ENCODE measurements at places on chromosomes 1 and 21. TPM values are rescaled to one million over a fixed set of nuclear protein-coding genes. Genes with fewer than 3 reads are reported as not detected.

Gene HLX
- 0.39 TPM for total RNA-seq

Gene DBT
- total RNA-seq: 5.2 TPM

Gene ATP1A2
- total RNA-seq: 0.15 TPM

Gene MPZ
- not detected for total RNA-seq

Gene AIRE
- not detected for total RNA-seq

Gene F13B
- total RNA-seq: not detected

Gene PTGS2
- not detected for total RNA-seq

Gene C8B
- total RNA-seq: not detected

Gene SON
- 183 TPM for total RNA-seq

Gene ZNF362
- total RNA-seq: 17.5 TPM

Gene PPIAL4G
- total RNA-seq: not detected

Gene SEMA6C
- 5.7 TPM for total RNA-seq

Gene FCGR3A
- 0.13 TPM for total RNA-seq

Gene ARHGAP29
- total RNA-seq: 197 TPM

Gene SPRR2B
- total RNA-seq: not detected

Gene TRIM17
- 1.2 TPM for total RNA-seq

Gene COL8A2
- total RNA-seq: 1.2 TPM

Gene CD1B
- total RNA-seq: not detected

Gene SPATA21
- not detected for total RNA-seq

Gene ZBTB8OS
- total RNA-seq: 78.9 TPM

Gene BRDT
- total RNA-seq: not detected

Gene HSD3B2
- total RNA-seq: 1.2 TPM

Gene PSRC1
- 40.6 TPM for total RNA-seq

Gene TUT4
- 67.4 TPM for total RNA-seq

Gene CLDN17
- not detected for total RNA-seq

Gene THAP3
- total RNA-seq: 24.9 TPM

Gene TCHH
- 0.28 TPM for total RNA-seq

Gene ST6GALNAC3
- total RNA-seq: 0.03 TPM

Gene SPAG17
- total RNA-seq: 0.36 TPM

Gene CD5L
- not detected for total RNA-seq

Gene ZSWIM5
- 7.9 TPM for total RNA-seq

Gene AMY1C
- not detected for total RNA-seq

Gene FAM72D
- 12.8 TPM for total RNA-seq

Gene TNNT2
- total RNA-seq: not detected

Measured in Panc1 (cell line).